Endothelial cell (in vitro differentiated cells): ENCODE measurements at places on chromosomes 4 and X.

- peaks cover 3% of the 10 kb centered on the region for H3K27me3 ChIP-seq
- peaks cover 4% of the 10 kb centered on the region for H3K36me3 ChIP-seq
- DNase-seq, result no peak
- H3K4me3 ChIP-seq, result no peak overlapping the region
These were observed 131.6 kb downstream of the BCOR start for GRCh38 chrX:39966176-39966575.

- no peak overlapping the region for H3K4me3 ChIP-seq
- no peaks in the 10 kb centered on the region for H3K27me3 ChIP-seq
- no peak overlapping the region for H3K27ac ChIP-seq
- no peaks in the 10 kb centered on the region for H3K36me3 ChIP-seq
These were observed 1512.5 kb downstream of the STIM2 start for GRCh38 chr4:28373191-28373590.

GRCh38 chr4:145490361-145490760, 8.7 kb downstream of the SMAD1 start:
- peaks cover 4% of the 10 kb centered on the region for H3K27me3 ChIP-seq
- no peak overlapping the region for H3K27ac ChIP-seq
- DNase-seq, result no peak
- peaks cover 46% of the 10 kb centered on the region for H3K4me1 ChIP-seq

DNA sequence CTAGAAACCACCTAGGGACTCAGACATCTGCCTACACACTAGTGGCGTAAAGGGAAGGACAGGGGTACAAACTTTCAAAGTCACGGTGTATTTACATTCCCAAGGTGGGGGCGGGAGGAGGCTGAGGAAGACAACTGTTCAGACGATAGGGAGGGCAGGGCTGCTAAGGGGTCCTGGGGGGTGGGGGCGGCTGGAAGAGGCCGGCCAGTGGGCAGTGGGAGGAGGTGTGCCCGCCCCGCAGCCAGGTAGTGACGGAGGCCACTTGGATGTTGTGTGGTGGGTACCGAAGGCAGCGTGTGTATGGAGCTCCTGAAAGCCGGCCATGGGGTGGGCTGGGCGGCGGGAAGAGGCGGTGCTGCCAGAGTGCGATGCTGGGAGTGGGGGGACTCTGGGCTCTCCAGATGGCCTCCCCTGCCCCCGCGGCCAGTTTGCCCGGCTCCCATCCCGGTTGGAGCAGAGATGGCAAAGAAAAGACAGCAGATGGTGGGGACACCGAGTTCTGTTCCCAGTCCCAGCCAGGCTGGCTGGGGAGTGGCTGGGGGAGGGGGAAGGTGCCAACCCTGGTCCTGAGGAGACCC, 24.2 kb downstream of the L1CAM start:
- no peak overlapping the region for H3K27ac ChIP-seq
- no peaks in the 10 kb centered on the region for H3K36me3 ChIP-seq
- DNase-seq, result no peak
- H3K4me1 ChIP-seq, result no peaks in the 10 kb centered on the region
- no peak overlapping the region for H3K4me3 ChIP-seq

GRCh38 chr4:53617101-53617680, 25.9 kb upstream of the LNX1 start:
- H3K4me3 ChIP-seq, result no peak overlapping the region
- no peak overlapping the region for H3K27ac ChIP-seq
- peaks cover 19% of the 10 kb centered on the region for H3K4me1 ChIP-seq

GRCh38 chr4:1502501-1502886, 96.3 kb upstream of the NKX1-1 start:
- H3K27me3 ChIP-seq, result peaks cover 4% of the 10 kb centered on the region
- H3K36me3 ChIP-seq, result no peaks in the 10 kb centered on the region
- DNase-seq, result no peak
- H3K4me1 ChIP-seq, result no peaks in the 10 kb centered on the region

GRCh38 chr4:80215449-80216052, 18.2 kb downstream of the PRDM8 start:
- peak overlapping the region; percentile 57 for H3K27ac ChIP-seq
- H3K27me3 ChIP-seq, result no peaks in the 10 kb centered on the region
- no peaks in the 10 kb centered on the region for H3K36me3 ChIP-seq

- H3K36me3 ChIP-seq, result no peaks in the 10 kb centered on the region
- no peak overlapping the region for H3K27ac ChIP-seq
- H3K4me1 ChIP-seq, result peaks cover 10% of the 10 kb centered on the region
- H3K4me3 ChIP-seq, result no peak overlapping the region
- no peak for DNase-seq
These were observed 36.9 kb upstream of the TENM3 start for GRCh38 chr4:182206266-182206665.

GRCh38 chr4:67014592-67014991, 530.7 kb downstream of the CENPC start:
- H3K36me3 ChIP-seq, result peaks cover 5% of the 10 kb centered on the region
- no peak overlapping the region for H3K4me3 ChIP-seq
- H3K27ac ChIP-seq, result no peak overlapping the region

DNA sequence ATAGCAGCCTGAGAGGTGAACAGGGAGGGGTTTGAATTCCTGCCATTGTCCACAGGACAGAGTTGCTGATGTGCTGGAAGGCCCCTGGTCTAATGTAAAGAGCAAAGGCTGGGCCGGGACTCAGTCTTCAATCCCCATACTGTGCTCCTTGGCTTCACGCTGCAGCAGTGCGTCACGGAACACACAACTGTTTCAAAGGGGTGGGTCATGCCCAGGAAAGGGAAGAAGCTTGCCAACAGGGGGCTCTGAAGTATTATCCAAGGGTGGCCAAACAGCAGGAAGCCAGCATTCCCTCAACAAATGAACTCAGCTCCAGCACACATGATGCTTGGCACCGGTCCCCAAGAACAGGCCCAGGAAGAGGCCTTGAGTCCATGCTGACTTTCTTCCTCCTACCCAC, 122.5 kb downstream of the NFKB1 start:
- DNase-seq, result no peak
- H3K27ac ChIP-seq, result no peak overlapping the region
- no peaks in the 10 kb centered on the region for H3K36me3 ChIP-seq
- no peaks in the 10 kb centered on the region for H3K4me1 ChIP-seq

DNA sequence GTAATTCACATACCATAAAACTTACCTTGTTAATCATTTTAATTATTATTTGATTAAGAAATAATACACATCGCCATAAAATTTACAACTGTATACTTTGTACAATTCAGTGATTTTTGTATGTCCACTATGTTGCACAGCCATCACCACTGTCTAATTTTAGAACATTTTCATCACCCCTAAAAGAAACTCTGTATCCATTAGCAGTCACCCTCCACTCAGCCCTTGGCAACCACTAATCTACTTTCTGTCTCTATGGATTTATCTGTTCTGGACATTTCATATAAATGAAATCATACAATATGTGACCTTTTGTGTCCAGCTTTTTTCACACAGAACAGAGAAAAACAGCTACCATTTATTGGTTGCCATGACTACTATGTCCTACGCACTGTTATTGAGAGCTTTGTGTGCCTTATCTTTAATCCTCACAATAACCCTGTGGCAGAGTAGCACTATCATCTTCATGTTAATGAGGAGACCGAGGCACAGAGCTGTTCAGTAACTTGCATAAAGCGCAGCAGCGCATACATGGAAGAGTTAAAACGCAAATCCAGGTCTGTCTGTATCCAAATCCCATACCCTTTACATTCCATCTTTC, 64.6 kb upstream of the PAGE1 start:
- DNase-seq, result no peak
- no peaks in the 10 kb centered on the region for H3K36me3 ChIP-seq
- peaks cover 2% of the 10 kb centered on the region for H3K4me1 ChIP-seq

- DNase-seq, result no peak
- H3K4me1 ChIP-seq, result no peaks in the 10 kb centered on the region
These were observed 131.4 kb upstream of the FRG1 start for GRCh38 chr4:189809241-189809735.

GRCh38 chrX:43510209-43510608, 145.9 kb upstream of the MAOA start:
- no peak overlapping the region for H3K27ac ChIP-seq
- no peaks in the 10 kb centered on the region for H3K36me3 ChIP-seq
- no peak for DNase-seq
- no peaks in the 10 kb centered on the region for H3K4me1 ChIP-seq
- no peak overlapping the region for H3K4me3 ChIP-seq

- H3K27me3 ChIP-seq, result no peaks in the 10 kb centered on the region
- no peak overlapping the region for H3K27ac ChIP-seq
- no peak for DNase-seq
- no peaks in the 10 kb centered on the region for H3K4me1 ChIP-seq
- no peak overlapping the region for H3K4me3 ChIP-seq
- no peaks in the 10 kb centered on the region for H3K36me3 ChIP-seq
These were observed 93.7 kb downstream of the MXRA5 start for GRCh38 chrX:3252744-3253143.

GRCh38 chr4:110753466-110753865, 130.6 kb upstream of the PITX2 start:
- no peak overlapping the region for H3K4me3 ChIP-seq
- DNase-seq, result no peak
- H3K4me1 ChIP-seq, result peaks cover 5% of the 10 kb centered on the region
- no peaks in the 10 kb centered on the region for H3K36me3 ChIP-seq

DNA sequence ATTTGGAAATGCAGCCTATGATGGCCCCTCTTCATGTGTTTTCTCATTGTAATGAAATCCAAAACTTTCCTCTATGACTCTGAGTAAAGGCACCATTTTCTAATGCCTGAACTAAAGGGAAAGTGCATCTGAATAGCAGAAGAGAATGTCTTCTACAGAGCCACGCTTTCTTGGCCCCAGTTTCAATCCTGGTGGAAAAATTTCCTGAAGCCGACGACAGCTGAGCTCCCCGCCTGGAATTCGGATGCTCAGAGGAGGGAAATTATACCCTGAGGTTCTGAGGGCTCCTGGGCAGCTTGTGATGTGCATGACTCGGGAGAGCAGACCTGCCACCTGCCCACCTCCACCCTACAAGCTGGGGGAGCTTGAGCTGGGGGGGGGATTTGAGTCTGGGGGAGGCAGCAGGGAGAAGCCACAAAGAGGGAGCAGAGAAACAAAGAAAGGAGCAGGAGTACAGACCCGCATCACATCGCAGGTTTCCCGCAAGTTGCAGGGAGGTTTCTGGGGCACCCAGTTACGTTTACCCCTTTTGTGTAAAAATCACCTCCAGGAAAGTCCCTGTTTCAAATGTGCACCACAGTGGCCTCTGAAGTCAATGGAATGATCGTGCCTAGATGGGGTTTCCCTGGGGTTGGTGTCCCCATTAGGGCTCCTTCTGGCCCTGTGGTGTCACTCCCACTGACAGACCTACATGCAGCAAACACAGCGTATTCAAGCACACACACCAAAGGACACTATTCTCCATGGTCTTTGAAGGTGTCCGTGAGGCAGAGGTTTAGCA, 145.6 kb upstream of the RBPJ start:
- H3K27me3 ChIP-seq, result peaks cover 2% of the 10 kb centered on the region
- no peaks in the 10 kb centered on the region for H3K36me3 ChIP-seq
- no peak overlapping the region for H3K4me3 ChIP-seq
- no peaks in the 10 kb centered on the region for H3K4me1 ChIP-seq

DNA sequence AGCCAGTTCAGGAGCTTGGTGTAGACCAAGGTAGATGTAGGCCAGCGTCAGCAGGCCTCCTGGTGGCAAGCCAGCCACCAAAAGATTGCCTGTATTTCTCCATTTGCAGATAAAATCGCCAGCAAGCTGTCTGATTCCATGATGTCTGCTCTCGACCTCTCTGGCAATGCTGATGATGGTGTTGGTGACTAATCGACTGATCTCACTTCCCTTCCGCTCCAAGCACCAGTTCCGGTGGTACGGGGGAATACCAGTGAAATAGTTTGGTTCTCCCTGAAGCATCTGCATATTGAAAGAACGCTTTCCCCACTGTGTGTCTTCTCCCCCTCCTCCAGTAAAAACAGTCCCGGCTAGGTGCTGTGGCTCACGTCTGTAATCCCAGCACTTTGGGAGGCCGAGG, 30.4 kb downstream of the GNL3L start:
- no peaks in the 10 kb centered on the region for H3K4me1 ChIP-seq
- H3K4me3 ChIP-seq, result no peak overlapping the region
- peaks cover 21% of the 10 kb centered on the region for H3K36me3 ChIP-seq
- no peaks in the 10 kb centered on the region for H3K27me3 ChIP-seq
- no peak overlapping the region for H3K27ac ChIP-seq

DNA sequence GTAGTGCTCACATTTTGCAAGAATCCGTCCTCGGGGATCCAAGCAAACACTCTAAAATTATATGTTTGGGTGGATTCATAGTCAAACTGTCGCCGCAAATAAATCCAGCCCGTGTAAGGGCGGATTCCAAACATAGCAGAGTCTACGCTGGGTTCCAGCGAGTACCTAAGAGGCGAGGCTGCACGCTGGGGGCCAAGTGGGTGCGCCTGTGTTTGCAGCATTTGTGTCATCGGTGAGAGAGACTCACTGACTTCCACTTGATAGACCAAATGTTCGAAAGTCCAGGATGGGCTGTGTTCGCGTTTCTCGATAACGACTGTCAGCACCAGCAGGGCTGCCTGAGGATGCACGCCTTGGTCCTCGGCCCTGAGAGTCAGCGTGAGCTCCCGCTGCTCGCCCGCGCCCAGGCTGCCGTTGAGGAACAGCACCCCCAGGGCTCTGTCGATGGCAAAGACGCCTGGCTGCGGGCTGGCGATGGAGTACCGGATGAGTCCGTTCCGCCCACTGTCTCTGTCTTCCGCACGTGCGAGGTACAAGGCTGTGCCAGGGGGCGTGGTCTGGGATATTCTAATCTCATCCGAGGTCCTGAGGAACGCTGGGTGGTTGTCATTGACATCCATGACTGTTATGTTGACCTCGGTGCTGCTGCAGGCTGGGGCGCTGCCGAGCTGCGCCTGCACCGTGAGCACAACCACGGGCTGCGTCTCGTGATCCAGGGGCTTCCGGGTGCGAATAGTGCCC, 158.7 kb downstream of the DCHS2 start:
- no peak overlapping the region for H3K27ac ChIP-seq
- DNase-seq, result peak; percentile 35
- H3K4me3 ChIP-seq, result peak overlapping the region; percentile 83
- H3K36me3 ChIP-seq, result no peaks in the 10 kb centered on the region
- no peaks in the 10 kb centered on the region for H3K27me3 ChIP-seq

- peaks cover 8% of the 10 kb centered on the region for H3K4me1 ChIP-seq
- H3K27ac ChIP-seq, result no peak overlapping the region
- H3K4me3 ChIP-seq, result no peak overlapping the region
- H3K36me3 ChIP-seq, result no peaks in the 10 kb centered on the region
- no peaks in the 10 kb centered on the region for H3K27me3 ChIP-seq
- no peak for DNase-seq
These were observed 119.1 kb upstream of the OTUD4 start for GRCh38 chr4:145299380-145300076.

GRCh38 chr4:8407756-8408155, 32.8 kb downstream of the ACOX3 start:
- no peak for DNase-seq
- H3K4me1 ChIP-seq, result peaks cover 19% of the 10 kb centered on the region
- H3K4me3 ChIP-seq, result peak overlapping the region; percentile 59
- no peak overlapping the region for H3K27ac ChIP-seq
- H3K27me3 ChIP-seq, result peaks cover 14% of the 10 kb centered on the region
